GM23248 (cell line): ENCODE measurements at places on chromosomes 5 and 9. TPM values are rescaled to one million over a fixed set of nuclear protein-coding genes. Genes with fewer than 3 reads are reported as not detected.

DNA sequence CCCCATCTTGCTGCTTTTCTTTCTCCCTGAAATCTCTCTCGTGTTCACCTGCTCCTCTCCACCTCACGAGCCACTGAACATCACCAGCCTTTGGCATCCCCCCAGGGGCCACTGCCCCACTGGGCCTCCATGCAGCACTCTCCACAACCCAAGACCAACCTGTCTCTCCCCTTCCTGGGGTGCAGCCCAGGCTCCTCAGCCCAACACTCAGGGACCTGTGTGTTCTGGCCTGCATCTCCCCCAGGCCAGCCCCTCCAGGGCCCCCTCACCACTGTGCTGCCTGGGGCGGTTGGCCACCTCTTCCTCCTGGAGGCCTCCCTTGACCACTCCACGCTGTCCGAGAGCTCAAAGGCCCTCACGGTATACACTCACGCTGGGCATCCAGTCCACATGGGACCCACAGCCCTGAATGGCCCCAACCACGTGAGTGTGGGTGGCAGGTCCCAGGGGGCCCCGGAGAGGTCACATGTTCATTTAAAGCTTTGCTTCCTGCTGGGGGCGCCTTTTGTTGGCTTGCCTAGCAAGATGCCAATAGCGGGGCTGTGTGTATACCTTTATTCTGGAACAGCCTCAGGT, 453 bp upstream of the DOK3 start:
- DNase-seq: no peak

- DNase-seq: no peak
Measured at GRCh38 chr5:154201108-154201769, 10.7 kb downstream of the GALNT10 start.

DNA sequence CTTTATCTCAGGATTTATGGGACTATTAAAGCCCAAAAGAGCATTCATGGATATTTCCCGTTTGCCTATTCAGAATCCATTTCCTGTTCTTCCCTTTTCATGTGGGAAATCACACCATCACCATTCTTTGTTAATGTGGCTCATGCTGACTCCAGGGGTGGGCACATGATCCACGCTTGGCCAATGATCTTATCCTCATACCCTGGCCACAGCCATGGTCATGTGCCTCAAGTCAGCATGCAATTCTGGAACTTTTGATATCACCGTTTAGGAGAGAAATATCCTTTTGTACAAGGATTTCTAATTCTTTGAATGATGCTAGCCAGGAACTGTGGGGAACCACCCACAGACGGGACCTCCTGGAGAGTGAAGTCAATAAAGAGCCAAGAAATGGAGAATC, 272.2 kb downstream of the PRELID2 start:
- DNase-seq: no peak

DNA sequence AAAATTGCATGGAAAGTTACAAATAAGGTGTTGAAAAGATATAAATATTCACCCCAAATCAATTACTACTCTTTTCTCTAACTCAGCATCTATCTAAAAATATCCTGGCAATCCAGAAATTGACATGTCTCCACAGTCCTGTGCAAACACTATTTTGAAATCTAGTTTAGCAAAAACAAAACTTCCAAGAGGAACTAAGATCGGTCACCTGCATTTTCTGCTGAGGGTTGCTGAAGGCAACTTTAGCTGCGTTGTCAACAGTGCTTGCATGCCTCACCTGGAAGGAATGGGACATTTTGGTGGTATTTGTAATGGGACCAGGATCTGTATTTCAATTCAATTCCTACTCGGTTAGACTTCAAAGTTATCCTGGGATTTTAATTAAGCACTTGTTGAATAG, 398.3 kb downstream of the NTRK2 start:
- no peak for DNase-seq

DNA sequence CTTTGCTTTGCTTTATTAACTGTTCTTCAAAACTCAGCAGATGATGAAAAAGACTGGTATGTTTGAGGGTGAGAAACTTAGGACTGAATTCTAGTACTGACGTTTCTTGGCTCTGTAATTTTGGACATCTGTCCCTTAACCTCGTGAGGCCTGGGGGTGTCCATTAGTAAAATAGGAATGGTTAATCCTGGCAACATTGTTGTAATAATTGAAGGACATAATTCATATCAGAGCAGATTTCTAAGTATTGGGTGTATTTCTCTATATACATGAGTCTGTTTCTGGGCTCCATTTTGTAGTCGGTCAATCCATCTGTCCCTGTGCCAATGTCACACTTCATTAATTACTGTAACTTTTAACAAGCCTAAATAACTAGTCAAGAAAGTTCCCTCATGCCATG, 206.7 kb downstream of the MAST4 start:
- no peak for DNase-seq

GRCh38 chr5:136430081-136430480, 64.7 kb upstream of the TRPC7 start:
- DNase-seq: no peak

Gene GABRA1
- not detected in 2 replicates for total RNA-seq
